ENCODE measurements at places on chromosomes 16 and 17.

DNA sequence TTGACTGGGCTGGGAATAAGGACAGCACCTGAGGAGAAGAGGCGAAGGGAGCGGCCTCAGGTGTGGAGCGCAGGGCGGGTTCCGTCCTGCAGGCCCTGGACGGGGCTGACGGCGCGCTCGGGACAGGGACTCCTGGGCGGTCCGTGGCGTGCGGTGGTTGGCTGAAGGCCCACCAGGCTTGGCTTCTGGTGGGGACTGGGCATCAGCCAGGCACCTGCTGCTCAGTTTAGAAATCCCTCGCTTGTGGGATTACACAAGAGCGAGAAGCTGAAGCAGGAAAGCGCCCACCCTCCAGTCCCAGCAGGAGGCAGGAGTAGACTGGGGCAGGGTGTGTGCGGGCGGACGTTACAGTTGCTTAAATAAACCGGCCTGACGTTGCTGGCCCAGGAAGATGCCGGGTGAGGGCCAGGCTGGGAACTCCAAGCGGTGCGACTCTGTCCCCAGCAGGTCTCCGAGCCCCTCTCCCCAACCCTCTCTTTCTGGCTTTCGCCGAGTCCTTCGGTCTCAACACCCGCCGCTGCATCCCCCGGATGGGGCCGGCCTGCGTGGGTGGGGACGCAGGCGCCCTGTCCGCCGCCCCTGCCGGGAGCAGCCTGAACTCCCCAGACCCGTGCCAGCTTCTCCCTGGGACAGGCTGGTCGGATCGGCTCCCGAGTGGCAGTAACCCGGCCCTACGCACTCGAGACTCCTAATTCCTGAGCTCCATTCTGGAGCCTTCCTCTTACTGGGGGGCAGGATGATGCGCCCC, 639 bp downstream of the MIF4GD start:
- no peaks in the 10 kb centered on the region for H3K27me3 ChIP-seq
- peak overlapping the region; percentile 86 for H3K4me3 ChIP-seq
- H3K4me1 ChIP-seq = no peaks in the 10 kb centered on the region
- DNase-seq = peak; percentile 60
- H3K36me3 ChIP-seq = no peaks in the 10 kb centered on the region
- peak overlapping the region; percentile 98 for H3K27ac ChIP-seq

- H3K27ac ChIP-seq = no peak overlapping the region
- DNase-seq = no peak
- no peaks in the 10 kb centered on the region for H3K4me1 ChIP-seq
Measured at GRCh38 chr16:89164436-89164835, 7.1 kb upstream of the CDH15 start.

GRCh38 chr17:61574542-61575351, 16.3 kb downstream of the NACA2 start:
- H3K4me1 ChIP-seq = no peaks in the 10 kb centered on the region
- no peak overlapping the region for H3K4me3 ChIP-seq
- no peaks in the 10 kb centered on the region for H3K27me3 ChIP-seq
- no peak for DNase-seq

GRCh38 chr16:85686912-85687591, 1.7 kb downstream of the GINS2 start:
- no peak overlapping the region for H3K27ac ChIP-seq
- H3K4me1 ChIP-seq = peaks cover 4% of the 10 kb centered on the region
- H3K4me3 ChIP-seq = no peak overlapping the region
- H3K27me3 ChIP-seq = no peaks in the 10 kb centered on the region

DNA sequence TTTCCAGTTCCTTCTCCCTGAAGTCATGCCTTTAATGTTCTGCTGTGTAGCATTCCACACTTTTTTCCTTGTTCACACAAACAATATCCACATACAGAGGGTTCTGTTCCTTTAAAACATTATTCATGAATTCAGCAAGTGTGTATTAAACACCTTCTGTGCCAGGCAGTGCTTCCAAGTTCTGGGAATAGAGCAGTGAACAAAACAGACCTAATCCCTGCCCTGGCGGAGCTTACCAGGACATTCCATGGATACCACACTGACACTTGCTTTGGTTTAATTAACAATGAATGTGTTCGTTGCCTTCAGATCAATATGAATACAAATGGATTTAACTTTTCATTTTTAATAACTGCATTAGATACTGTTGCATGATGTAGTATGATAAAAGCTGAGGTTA, 57.9 kb upstream of the CLEC19A start:
- H3K27ac ChIP-seq = no peak overlapping the region
- no peak overlapping the region for H3K4me3 ChIP-seq
- DNase-seq = no peak
- H3K27me3 ChIP-seq = no peaks in the 10 kb centered on the region

DNA sequence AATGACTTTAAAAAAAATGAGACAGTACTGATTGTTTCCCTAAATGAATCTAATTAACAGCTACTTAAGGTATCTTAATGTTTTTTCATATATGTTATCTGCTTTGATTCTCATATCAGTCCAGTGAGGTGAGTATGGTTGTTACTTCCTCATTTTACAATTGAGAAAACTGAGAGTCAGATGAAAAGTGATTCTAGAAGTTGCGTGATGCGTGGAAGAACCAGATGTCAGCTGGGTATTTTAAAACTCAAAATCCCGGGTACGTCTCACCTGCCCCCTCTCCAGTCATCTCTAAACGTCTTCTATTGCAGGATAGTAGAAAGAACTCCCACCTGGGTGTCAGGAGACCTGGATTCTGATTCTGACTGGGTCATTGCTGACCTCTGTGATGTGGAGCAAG, 89.2 kb downstream of the MAP2K6 start:
- no peaks in the 10 kb centered on the region for H3K36me3 ChIP-seq
- no peaks in the 10 kb centered on the region for H3K4me1 ChIP-seq

- no peaks in the 10 kb centered on the region for H3K36me3 ChIP-seq
- no peaks in the 10 kb centered on the region for H3K4me1 ChIP-seq
- no peaks in the 10 kb centered on the region for H3K27me3 ChIP-seq
- H3K4me3 ChIP-seq = no peak overlapping the region
Measured at GRCh38 chr16:53537626-53538025, 34.6 kb upstream of the AKTIP start.

DNA sequence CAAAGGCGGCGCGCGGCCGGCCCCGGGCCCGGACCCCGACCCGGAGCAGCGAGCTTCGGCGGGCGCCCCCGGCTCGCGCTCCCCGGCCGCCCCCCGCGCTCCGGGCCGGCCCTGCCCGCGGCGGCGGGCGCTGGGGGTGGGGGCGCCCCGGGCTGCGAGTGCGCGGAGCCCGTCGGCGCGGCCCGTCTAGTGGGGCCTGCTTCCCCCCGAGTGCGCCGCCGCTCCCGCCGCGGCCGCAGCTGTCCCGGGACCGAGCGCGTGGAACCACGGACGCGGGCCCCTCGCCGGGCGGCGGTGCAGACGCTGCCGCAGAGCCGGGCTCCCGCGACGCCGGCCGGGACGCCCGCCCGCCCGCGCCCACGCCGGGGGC, 308 bp downstream of the ADCY9 start:
- H3K4me1 ChIP-seq = no peaks in the 10 kb centered on the region
- no peak for DNase-seq
- peak overlapping the region; percentile 59 for H3K4me3 ChIP-seq

DNA sequence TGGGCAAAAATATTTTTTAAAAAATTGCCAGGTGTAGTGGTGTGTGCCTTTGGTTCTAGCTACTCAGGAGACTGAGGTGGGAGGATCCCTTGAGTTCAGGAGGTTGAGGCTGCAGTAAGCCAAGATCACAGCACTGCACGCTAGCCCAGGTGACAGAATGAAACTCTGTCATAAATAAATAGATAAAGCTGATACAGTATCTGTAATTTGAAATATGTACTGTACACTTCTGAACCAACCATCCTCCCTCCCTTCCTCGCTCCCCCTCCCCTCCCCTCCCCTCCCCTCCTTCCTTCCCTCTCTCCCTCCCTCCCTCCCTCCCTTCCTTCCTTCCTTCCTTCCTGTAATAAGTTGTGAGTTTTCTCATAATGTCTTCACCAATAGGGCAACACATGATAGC, 208.4 kb upstream of the RBFOX1 start:
- H3K4me3 ChIP-seq = no peak overlapping the region
- H3K4me1 ChIP-seq = no peaks in the 10 kb centered on the region
- DNase-seq = no peak
- H3K27me3 ChIP-seq = no peaks in the 10 kb centered on the region

DNA sequence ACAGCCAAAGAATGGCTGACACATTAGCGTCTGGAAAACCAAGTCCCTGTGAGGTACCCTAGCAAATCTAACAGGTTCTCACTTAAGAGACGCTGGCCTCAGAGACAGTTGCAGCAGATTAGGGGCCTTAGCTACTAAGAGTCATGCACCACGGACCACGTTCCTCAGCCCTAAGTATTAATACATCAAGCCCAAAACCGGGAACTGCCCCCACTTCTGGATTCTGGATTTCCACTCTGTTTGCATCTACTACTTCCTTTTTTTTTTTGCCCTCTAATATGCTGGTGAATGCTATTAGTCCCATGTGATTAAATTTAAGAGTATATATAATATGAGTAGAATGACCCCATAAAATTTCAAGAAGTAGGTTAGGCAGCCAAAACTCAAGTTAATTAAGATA, 775 bp upstream of the TERB1 start:
- no peaks in the 10 kb centered on the region for H3K27me3 ChIP-seq
- DNase-seq = no peak
- H3K27ac ChIP-seq = no peak overlapping the region
- no peaks in the 10 kb centered on the region for H3K36me3 ChIP-seq

DNA sequence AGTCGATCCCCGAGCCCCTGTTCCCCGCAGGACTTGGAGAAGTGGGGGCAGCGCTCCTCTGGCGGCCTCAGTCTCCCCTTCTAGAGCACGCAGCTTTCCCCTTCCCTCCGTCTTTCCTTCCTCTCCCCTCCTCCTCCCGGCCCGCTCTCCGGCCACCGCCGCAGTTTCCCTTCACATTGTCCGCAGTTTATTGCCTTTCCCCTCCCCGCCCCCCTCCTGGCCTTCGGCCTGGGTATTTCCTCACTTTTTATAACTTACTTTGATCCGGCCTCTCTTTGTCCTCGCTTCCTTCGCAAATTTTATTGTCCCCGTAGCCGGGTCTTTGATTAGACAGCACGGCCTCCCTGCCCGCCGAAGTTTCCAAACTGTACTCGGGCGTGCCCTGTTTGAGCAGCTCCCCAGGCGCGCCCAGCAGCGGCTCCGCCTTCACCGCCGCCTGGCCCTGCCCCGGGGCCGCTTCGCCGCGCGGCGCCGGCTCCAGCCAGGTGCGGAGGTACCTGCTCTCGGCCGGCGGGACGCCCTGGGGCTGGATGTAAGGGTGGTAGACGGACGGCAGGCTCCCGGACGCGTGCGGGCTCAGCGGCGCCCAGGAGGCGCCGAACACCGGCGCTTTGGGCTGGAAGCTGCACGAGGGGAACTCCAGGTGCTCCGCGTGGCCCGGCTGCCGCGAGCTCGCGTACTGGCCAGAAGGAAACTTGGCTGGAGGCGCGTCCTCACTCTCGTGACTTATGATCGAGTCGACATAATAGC, 488 bp downstream of the HOXB9 start:
- H3K4me3 ChIP-seq = peak overlapping the region; percentile 3
- peaks cover 24% of the 10 kb centered on the region for H3K27me3 ChIP-seq
- no peaks in the 10 kb centered on the region for H3K36me3 ChIP-seq
- no peak for DNase-seq
- peaks cover 15% of the 10 kb centered on the region for H3K4me1 ChIP-seq

DNA sequence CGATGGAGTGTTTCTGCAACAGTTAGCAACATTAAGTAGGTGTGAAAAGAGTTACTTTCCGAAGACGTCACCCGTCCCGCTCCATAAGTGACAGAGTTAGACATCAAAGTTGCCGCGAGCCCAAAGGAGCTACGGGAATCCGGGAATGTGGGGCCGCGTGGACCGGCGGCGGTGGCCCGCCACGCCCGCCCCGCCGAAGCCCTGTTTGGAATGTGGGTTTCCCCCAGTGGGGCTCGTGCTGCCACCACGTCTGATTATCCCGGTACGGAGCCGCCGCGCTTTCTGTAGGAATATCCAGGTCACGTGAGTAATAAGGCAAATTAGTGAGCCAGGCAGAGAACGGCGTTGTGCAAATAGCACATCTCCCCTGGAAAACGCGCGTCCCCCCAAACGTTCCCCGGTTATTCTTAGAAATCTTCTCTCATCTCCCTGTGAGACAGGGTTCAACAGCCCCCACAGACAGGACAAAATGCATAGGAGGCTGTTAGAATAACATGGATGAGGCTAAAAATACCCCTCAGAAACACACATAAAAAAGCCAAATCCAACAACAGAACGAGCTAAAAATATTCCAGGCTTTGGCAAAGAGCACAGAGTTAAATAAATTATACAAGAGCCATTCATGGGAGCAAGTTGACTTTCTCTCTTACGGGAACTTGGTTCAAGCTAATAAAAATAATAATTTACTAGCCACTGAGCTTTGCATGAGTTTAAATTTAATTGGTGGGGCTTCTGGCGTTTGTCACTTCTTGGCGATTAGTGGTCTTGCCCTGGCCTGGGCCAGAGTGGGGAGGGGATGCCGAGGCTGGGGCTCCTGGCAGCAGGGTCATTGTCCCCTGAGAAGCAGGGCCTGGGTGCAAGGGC, 8.6 kb downstream of the BAHCC1 start:
- H3K27ac ChIP-seq = peak overlapping the region; percentile 97
- H3K27me3 ChIP-seq = no peaks in the 10 kb centered on the region
- peak overlapping the region; percentile 2 for H3K4me3 ChIP-seq
- H3K4me1 ChIP-seq = peaks cover 36% of the 10 kb centered on the region

DNA sequence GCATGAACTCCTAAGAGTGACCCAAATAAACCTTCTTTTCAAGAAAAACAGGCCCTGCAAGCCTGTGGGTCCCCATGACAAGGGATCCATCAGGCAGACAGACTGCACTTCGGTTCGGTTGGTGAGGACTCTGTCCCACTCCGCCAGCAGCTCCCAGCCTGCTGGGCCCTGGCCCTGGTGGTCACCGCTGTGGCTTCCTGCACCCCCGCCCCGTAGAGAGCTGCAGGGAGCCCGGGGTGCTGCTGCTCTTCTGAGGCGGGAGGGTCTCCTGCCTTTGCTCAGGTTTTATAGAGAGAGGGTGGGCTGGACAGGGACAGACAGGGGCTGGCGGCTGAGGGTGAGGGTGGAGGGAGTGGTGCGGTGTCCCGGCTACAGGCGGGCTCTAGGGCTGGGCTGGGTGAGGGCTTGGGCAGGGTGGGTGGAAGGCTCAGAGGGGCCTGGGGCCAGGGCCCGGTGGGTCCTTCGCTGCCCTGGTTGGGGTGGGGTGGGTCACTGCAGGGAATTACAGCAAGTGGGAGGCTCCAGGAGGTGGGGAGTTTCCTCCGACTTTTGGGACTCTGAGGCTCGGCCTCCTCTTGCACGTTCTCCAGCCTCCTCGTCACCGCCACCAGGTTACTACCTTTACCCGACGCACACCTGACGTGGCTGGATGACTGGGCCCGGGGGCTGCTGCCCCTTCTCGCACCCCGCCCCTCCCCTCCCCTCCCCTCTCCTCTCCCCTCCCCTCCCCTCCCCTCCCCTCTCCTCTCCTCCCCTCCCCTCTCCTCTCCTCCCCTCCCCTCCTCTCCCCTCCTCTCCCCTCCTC, 90.2 kb upstream of the CBX4 start:
- H3K36me3 ChIP-seq = no peaks in the 10 kb centered on the region
- DNase-seq = no peak
- H3K4me1 ChIP-seq = peaks cover 7% of the 10 kb centered on the region
- H3K4me3 ChIP-seq = no peak overlapping the region
- H3K27me3 ChIP-seq = peaks cover 38% of the 10 kb centered on the region
